ENCODE measurements at places on chromosomes 2 and 18. TPM values are rescaled to one million over a fixed set of nuclear protein-coding genes. Genes with fewer than 3 reads are reported as not detected.

DNA sequence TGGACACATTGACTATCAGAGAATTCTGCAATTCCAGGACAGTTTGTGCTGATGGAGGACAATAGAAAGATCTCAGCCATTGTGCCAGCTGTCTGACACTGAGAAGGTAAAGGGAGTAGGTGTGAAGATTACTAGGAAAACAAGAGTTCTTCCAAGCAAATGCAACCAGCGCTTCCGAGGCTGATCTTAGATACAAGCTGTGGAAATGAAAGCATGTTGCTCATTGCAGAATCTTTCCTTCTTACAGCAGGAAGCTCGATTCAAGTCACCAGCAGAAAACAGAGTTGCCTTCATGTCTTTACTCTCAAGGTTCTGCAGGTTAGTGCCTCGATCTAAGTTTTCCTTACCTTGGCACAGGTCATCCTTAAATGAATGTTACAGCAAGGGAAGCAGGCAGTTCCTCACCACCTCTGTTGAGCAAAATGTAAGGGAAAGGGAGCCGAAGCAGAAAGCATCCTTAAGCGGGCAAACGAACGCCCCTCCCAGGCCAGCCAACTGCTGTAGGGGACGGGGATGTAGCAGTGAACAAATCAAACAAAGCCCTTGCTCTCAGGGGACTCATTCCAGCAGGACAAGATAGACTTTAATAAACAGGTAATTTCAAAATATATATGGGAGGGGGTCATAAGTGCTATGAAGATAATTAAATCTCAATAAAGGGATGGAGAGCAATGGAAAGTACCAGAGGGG, 54.3 kb downstream of the MARCHF4 start:
- no peak for DNase-seq

- no peak for DNase-seq
Measured at GRCh38 chr18:55326134-55326533, 261.9 kb downstream of the TCF4 start.

- no peak for DNase-seq
Measured at GRCh38 chr18:13270279-13270855, 51.8 kb downstream of the LDLRAD4 start.

DNA sequence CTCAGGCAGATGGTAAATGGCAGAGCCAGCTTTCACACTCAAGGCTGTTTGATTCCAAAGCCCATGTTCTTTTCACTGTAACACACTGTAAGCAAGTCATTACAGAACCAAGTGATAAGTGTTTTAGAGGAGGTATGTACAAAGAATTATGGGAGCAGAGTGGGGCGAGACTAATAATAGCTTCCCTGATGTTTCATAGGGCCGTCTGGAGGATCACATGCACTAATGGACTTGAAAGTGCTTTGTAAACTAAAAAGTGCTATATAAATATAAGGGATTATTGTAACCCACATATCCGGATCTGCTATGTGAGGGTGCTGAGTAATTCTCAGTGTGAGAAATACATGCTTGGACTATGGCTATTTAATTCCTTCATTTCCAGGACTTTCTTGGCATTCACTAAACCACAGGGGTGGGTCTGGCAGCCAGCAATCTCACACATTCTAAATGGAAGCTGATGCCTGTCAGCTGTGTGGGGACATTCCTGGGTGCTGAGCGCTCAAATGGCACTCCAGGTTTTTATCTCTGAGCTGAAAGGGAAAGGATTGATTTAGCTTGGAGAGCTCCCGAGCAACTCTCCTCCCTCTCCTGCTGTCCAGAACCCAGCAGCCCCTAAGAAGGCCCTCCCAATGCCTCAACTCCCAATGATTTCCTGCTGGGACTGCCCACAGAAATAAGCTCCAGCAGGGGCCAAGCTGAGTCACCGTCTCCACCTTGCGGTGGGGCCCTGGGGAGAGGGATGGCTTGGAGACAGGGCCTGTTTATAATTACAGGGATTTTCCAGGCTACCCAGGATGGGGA, 222.8 kb downstream of the SOX11 start:
- DNase-seq: no peak

- no peak for DNase-seq
Measured at GRCh38 chr18:39622431-39622830, 2056.8 kb upstream of the CELF4 start.

C1QL2 gene
- 0.10 TPM for total RNA-seq

RUFY4 gene
- total RNA-seq: 0.10 TPM

NEU4 gene
- total RNA-seq: 0.30 TPM
